Stimulated activated CD8-positive, alpha-beta memory T cell treated with anti-CD3 and anti-CD28 coated beads, Interleukin-2, amount 100 ng/mL, for 1 hour (primary cell): ENCODE measurements at places on chromosomes 16 and 17.

GRCh38 chr16:47392081-47392480 is 68.8 kb downstream of the ITFG1 start:
- no peak for DNase-seq

- DNase-seq, result no peak
Measured at GRCh38 chr16:20918486-20919239, 18.1 kb downstream of the LYRM1 start.

GRCh38 chr17:19705201-19705600 is 11.2 kb downstream of the SLC47A2 start:
- DNase-seq, result no peak

GRCh38 chr16:50244140-50244503 is 22.2 kb upstream of the ADCY7 start:
- no peak for DNase-seq

DNA sequence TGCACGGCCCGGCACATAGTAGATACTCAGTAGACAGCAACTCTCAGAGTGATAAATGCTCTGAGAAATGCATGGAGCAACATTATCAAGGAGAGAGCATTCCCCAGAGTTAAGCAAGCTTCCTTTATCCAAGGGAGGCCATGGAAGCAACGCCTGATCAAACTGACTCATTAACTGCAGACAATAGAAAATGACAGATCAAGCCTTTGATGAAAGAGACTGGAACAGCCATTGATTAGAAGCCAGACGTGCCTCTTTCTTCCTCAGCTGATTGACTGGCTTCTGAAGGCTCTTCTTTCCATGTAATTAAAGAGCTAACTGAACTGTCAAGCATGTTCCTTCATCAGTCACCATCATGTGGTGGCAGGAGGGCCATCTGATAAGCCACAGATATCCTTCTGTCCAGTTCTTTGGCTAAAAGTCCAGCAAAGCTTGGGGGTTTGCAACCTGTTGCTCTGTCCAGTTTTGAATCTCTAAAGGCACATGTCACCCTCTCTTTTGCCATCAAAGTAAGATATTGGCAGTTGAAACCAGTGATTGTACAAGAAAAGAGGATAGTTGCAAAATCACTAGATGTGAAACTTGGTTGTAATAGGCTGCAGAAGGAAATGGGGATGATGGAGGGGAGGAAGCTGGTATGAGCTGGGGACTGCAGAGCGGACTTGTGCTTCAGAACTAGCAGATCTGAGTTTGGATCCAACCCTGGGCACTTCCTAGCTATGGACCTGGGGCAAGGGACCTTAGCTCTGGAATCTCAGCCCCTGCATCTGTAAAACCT is 188.0 kb downstream of the HAPSTR1 start:
- DNase-seq, result no peak

DNA sequence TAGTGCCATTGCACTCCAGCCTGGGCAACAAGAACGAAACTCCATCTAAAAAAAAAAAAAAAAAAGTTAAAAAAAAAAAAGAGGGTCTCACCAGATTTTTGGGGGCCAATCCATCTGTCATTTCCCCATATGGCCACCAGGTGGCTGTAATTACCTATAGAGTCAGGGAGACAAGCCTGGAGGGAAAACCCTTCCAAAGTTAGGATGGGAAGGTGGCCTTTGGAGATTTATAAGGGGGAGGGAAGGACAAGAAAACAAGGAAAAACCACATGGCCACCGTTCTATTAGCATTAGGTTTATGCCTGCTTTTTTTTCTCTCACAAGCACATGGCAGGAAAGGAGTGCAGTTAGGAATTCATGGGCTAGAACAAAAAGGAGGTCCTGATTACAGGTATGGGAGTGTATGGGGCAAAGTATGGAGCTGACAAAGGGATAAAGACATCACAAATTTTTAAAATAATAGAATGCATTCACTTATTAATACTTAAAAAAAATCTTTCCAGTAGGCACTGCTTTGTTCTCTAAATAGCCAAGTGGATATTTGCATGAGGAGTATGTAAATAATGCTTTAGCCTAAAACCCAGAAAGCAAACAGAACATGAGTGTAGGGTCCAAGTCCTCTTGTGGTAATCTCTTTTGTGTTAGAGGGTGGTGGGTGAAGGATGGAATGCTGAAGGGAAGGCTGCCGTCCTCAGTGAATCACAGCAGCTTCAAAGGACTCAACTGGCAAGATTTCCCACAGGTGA is 5.1 kb downstream of the CYB5D1 start:
- DNase-seq, result no peak
